ENCODE measurements at places on chromosomes 3 and 15.
A peak's percentile ranks its signal among the peaks of the same experiment; 100 is the strongest.

GRCh38 chr3:129429080-129429451, 630 bp upstream of the EFCAB12 start:
- no peak for DNase-seq

DNA sequence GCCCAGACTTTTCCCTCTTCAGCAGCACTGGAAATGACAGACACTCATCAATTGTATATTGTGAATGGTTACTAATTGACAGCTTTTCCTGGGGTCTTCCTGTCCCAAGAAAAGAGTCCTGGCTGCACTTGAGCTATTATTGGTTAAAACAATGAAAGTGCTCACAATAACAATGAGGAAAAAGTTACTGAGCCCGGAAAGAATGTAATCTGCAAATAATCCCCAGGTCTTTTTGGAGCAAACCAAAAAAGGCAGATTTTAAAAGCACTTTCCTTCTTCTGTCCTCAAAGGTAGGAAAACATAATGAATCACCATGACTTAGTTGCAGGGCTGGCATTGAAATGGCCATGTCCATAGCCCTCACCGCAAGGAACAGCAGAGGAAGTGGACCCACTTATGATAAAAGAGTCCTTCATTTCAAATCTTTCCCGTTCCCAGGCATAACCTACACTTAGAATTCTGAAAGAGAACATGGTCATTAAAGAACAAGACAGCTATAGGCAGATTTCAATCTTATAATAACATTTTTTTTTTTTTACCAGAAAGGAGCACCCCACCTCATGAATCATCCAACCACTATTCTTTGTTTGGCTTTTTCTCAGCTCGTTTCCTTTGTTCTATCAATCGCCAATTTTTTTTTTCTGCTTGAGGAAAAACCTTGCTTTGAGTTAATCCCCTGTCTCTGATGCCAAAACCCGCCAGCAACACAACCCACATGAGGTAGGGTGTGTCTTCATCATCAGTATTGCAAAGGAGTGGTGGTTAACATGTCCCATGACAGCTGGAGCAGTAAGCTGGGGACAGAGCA, 35.5 kb upstream of the ATP1B3 start:
- DNase-seq: no peak

GRCh38 chr3:67937498-67938118, 283.2 kb upstream of the SUCLG2 start:
- no peak for DNase-seq

GRCh38 chr15:85064710-85065109, 83.1 kb downstream of the PDE8A start:
- no peak for DNase-seq

DNA sequence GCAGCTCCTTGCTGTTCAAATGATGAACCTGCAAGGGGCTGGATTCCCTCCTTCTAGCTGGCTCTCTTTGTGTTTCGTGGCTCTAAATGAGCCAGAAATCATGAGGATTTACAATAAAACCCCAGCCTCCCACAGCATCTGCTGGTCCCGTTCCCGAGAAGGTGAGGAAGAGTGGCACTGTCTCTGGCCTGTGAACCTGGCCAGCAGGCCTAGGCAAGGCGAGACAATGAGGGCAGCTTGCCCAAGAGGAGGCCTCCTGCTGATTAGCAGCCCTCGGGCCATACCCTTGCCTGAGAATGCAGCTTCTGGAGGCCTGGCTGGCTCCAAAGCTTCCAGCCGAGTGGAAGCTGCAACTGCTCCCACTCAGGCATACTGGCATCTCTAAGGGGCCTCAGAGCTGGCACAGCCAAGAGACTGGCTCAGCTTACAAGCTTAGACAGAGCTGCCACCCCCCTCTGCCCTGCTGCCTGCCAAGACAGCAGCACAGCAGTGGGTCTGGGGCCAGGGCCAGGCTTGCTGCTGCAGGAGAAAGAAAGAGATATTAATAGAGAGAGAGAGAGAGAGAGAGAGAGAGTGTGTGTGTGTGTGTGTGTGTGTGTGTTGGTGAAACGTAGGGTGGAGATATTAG, 76.5 kb downstream of the HMG20A start:
- DNase-seq: no peak

DNA sequence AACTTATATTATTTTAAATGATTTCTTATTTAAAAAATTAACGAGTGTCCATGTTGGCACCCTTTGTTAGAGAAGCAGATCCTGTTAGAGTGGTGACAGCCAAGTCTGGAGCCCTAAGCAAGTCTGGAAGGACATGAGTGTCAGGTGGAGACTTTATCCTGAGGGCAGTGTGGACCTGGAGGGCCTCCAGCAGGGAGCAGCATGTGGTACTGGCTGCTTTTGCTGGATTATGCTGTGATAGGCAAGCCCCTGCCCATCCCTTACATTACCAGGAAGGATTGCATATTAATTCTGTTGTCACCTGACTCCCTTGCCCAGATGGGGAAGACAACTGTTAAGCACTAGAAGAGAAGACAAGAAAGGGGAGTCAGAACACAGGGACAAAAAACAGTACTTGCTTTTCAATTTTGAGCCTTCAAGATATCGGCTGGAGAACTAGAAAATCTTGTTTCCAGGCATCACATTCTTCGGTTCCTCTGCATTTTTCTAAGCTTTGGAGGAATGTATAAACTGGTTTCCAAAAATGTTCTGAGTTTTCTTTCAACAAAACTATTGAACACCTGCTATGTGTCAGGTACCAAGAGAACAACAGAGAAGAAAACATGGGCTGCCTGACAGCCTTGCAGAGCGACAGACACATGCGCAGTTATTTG, 22.7 kb downstream of the ZNF860 start:
- DNase-seq: peak; percentile 17

- no peak for DNase-seq
These were observed 46.8 kb upstream of the RORA start for GRCh38 chr15:61275901-61276300.

- no peak for DNase-seq
These were observed 35.8 kb downstream of the IQGAP1 start for GRCh38 chr15:90423801-90424319.

DNA sequence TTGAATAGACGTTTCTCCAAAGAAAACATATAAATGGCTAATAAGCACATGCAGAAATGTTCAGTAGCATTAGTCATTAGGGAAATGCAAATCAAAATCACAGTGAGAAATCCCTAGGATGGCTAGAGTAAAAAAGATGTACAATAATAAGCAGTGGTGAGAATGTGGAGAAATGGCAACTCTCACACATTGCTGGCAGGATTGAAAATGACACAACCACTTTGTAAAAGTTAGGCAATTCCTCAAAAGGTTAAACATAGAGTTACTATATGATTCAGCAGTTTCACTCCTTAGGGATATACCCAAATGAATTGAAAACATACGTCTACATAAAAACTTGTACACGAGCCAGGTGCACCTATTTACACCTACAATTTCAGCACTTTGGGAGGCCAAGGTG, 108.7 kb downstream of the ITPR1 start:
- DNase-seq: no peak

DNA sequence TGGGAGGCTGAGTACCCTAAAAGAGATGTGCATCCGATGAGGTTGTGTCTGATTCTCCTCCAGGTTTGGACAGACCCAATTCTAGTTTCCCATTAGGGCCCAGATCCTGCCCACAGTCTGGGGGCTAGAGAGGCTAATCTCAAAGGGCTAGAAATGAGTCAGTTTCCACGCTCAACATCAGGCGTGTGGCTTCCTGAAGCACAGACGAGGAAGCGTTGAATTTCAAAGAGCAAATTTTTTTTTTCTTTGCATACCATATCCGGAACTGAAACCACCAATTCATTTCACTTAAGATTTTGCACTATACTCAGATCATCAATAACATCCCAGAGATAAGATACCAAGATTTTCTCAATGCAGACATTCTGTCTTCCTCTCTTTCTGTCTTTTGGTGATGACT, 173.8 kb upstream of the BCL6 start:
- no peak for DNase-seq

DNA sequence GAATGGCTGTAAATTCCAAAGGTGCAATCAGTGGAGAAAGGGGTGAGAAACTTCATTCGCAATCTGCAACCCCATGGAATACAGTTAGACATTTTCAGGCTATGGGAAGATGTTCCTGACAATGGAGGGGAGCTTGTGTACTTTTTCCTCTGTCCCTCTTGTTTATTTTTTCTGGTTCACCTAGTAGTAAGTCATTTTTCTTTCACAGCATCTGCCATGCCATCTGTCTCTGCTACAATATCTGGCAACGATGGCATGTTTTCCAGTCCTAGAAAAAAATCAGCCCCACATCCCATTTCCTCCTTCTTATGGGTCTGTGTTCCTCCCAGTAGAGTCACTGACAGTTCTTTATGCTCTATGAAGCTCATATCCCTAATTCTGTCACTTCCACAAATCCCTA, 76.0 kb downstream of the SSR3 start:
- no peak for DNase-seq

GRCh38 chr3:46664971-46665762, 28.3 kb downstream of the ALS2CL start:
- no peak for DNase-seq

DNA sequence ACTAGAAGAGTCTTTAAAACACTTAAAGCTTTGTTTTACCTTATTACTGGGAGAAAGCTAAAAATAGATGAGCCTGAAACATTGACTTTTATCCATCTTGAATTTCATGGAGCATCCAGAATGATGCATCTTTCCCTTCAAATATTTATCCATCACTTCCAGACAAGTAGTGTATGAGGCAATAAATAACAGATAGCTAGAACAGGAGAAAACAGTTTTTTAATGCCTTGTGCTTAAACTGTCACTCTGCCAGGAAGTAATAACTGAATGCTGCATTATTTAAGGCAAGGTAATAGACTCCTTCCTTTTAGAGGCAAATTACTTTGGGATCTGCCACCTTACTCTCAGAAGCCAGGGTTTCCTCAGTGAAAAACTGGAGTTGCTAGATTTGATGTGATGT, 225.8 kb upstream of the NAALADL2 start:
- DNase-seq: no peak

GRCh38 chr15:25054329-25054728, 99.5 kb downstream of the SNRPN start:
- DNase-seq: no peak

- no peak for DNase-seq
These were observed 19.6 kb upstream of the HCN4 start for GRCh38 chr15:73388256-73388781.

- DNase-seq: peak; percentile 32
These were observed 692.3 kb downstream of the ZPLD1 start for GRCh38 chr3:103127098-103127630.

DNA sequence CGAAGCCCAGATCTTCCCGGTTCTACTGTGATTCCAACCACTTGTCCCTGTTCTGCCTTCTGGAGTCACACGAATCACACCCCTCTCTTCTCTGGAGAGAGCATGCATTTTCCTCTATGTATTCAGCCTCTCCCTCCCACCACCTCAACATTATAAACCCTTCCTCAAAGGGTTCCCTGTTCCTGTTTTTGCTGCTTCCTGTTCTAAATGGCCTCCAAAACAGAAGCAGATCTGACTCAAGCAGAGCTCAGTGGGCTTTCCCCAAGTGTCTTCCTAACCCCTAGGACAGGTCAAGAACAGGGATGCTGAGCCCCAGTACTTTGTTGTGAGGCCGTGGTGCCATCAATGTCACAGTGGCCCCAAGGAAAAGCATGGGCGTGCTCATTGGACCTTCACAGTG, 75.7 kb upstream of the ARNT2 start:
- no peak for DNase-seq

DNA sequence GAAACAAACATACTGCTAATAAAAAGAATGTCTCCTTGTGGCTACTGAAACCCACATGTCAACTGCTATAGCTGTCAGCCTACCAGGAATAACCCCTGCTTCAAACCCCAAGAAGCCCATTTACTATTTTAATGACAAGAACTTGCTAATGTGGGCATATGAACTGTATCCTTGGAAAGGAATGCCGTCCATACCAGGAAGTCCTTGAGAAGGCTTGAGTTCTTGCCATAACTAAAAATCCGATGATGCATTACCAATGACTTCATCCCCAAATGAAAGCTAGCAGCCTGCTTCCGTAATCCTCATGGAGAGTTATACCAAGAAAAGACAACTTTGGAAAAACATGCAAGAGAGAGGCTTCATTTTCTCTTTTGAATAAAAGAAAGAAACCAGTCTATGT, 34.8 kb downstream of the MINDY4B start:
- no peak for DNase-seq

GRCh38 chr3:29890801-29891200, 609.9 kb downstream of the RBMS3 start:
- no peak for DNase-seq

- DNase-seq: no peak
These were observed 61.2 kb downstream of the ITGA11 start for GRCh38 chr15:68370768-68371151.

- no peak for DNase-seq
These were observed 142.9 kb upstream of the ANKRD28 start for GRCh38 chr3:15940641-15941040.

GRCh38 chr3:53862241-53862640, 15.9 kb downstream of the IL17RB start:
- DNase-seq: no peak

DNA sequence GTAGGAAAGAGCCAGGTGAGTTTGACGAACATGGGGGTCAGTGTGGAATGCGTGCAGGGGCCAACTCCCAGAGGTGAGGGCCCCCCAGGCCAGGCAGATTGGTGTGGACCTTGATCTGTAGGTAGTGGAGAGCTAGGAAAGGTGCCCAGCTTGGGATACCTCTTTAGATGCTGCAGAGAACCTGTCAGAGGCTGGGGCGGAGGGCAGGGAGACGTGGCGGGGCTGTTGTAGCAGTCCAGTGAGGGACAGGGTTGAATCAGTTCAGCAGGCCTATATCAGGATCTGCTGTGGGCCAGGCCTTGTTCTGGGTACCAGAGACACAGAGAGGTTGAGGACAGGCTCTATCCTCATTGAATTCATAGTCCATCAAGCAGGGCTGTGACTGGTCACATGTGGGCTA, 8.6 kb downstream of the SNX33 start:
- DNase-seq: no peak

DNA sequence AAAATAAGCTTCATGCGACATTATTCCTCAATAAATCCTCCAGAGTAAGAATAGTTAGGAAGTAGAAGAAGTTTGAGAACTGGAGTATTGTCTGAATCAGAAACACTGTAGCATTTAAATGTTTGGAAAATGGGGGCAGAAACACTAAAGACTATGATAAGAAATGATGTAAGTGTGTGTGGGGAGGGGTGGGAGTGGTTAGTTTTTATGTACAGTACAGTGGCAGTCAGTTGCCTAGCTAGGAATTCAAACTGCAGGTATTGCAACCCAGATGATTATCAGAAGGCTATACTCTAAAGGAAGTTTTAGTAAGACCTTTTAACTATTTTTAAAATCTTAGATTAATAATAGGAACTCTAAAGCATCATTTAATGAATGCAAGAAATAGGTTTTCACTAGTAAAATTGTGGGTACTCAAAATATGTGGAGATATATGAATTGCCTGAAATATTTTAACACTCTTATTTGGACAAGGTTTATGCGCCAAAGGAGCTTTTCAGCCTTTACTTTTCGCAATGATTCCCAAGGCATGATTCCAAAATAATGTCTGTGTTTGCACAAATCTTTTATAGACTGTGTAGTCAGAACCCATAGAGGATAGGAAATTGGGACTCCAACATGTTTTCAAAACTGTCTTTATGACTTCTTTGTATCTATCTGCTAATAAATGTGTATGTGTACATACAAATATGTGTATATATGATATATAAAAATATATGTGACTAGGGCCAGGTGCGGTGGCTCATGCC, 8.0 kb upstream of the CCDC50 start:
- no peak for DNase-seq

All from OCI-M1 (cell line).